Panc1 (cell line): ENCODE measurements at places on chromosomes 16 and 17.

DNA sequence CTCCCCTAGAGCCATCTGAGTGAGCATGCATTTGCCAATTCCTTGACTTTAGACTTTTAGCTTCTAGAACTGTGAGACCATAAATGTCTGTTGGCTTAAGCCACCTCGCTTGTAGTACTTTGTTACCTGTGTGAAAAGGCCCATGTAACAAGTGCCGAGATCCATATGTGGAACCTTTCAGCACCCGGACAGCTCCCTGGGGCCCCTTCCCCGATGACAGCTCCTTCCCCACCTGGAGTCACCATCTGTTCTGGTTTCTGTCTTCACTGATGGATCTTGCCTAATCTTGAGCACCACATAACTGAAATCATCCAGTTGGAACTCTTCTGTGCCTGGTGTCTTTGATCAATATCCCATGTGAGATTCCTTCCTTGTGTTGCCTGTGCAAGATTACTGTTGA is 78.9 kb upstream of the EEF2KMT start:
- DNase-seq: no peak

DNA sequence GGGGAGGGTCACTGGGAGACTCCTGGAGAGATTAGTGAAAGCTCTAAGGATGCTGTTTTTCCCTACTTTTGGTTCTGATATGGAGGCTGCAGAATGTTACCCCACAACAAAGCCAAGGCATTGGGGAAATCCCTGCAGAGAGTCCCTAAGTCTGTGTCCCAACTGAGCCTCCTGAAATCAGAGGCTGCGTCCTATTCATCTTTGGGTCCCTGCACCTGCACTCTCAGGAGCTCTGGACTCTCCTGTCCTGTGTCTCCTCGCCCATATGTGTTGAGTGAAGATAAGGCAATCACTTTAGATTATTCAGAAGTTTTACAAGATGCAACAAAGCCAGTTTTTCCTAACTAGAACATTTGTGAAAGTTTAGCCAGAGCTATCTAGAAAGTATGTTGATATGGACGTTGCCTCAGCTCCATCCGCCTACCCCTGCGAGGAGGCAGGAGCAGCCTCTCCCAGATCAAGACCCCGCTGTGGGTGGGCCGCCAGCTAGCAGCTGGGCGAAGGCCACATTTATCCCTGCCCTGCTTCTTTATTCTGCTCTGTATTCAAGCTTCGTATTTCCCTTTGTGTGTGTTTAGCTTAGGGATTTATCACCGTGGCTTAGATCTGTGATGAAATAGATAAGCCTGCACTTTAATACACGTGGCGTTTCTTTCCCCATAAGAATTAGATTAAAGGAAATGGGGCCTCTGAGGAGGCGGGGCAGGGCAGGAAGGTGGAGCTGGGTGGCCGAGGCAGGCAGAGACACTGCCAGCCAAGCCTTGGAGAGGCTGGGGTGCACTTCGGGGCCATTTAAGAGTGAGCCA is 37.4 kb downstream of the SHISA6 start:
- no peak for DNase-seq

GRCh38 chr17:50563092-50563511 is 2.6 kb downstream of the CACNA1G start:
- no peak for DNase-seq

DNA sequence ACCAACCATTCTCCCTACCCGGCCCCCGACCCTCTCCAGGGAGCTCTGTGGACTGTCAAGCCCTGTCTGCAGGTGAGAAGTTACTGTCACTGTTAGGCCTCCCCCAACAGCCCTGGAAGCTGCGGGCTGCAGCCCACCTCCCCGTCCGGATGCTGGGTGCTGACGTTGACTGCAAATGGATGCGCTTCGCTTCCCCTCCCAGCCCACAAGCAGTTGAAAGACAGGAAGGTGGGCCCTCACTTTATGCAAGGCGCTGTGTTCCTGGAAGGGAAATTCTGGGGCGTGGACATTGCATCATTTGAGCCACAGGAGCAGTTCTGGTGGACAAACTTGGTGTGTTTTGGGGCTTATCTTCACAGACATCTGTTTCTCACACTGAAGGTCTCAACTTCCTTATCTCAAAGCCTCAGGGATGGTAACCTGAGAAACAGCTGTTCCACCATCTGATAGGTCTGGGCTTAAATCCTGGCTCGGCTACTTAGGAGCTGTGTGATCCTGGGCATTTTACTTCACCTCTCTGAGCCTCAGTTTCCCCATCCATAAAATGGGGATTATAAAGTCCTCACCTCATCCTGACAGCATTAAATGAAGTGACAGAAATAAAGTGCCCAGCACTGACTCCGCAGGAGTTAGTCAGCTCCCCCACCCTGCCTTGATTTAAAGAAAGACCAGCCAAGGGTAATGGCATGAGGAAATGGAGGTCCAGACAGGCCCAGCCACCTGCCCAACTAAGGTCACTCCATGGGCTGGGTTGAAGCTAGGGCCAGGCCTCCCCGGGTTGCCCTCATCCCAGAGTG is 4.6 kb upstream of the DRC7 start:
- DNase-seq: no peak

GRCh38 chr16:83833921-83834320 is 26.1 kb downstream of the HSBP1 start:
- DNase-seq: no peak
